ENCODE measurements at places on chromosomes 6 and 20. TPM values are rescaled to one million over a fixed set of nuclear protein-coding genes. Genes with fewer than 3 reads are reported as not detected.

DNA sequence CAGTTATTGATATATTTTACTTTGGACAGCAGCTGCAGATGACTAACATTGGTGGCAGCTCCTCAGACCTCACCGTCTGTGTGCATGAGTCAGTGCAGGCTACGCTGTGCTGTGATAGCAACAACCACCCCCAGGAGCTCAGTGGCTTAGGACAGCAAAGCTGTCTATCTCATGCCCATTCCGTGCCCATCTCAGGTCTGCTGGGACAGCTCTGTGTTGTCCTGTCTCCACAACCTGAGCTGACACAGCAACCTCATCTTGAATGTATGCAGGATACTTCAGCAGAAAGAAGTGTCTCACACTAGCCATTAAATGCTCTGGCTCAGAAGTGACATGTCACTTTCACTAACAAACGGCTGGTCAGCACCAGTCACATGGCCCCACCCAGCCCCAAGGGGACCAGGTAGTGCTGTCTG lies 47.7 kb downstream of the BANF2 start:
- no peak for DNase-seq

DNA sequence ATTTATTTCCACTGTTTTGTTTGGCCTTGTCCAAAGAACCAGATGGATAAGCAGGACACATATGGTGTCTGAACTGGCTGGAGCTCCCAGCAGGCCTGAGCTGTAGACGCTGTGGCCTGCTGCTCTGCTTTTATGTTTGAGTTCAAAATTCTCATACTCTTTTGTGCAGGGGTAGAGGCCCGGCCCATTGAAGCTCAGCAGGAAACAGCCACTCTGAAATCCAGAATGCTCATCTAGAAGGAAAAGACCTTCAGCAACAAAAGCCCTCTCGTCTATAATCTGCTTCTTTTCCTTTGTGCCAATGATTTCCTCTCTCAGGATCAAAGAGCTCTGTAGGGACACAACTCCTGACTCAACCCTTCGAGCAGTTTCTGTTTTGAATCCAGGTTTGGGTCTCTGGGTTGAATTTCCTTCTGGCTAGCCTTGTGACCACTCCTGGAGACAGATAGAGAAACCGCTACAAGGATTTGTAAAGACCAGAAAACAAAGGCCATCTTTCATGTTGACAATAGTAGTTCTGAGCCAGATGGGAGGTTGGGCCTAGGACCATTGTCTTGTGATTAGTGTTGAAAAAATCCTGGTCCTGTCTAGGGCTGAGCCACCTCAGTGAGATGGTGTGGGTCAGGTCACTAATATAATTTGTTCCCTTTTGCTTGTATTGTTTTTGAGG lies 446.7 kb downstream of the BCKDHB start:
- no peak for DNase-seq

DNA sequence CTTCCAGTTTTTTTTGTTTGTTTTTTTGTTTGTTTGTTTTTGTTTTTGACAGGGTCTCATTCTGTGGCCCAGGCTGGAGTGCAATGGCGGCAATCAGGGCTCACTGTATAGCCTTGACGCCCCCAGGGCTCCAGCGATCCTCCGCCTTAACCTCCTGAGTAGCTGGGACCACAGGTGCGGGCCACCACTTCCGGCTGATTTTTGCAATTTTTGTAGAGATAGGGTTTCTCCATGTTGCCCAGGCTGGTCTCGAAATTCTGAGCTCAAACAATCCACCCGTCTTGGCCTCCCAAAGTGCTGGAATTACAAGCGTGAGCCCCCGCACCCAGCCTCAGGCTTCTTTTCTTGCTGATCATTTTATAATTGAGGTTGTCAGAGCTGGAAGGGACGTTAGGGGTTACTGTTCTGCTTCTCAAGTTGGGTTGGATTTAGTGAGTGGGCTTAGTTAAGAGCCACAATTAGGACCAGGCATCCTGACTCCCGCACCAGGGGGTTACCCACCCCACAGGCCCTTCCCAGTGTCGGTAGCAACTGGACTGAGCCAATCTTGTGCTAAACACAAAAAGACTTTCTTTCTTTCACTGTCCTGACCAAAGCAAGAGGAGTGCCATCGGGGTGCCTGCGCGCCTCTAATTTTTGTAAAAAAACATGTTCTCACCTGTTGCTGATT lies 13.1 kb upstream of the ZSCAN9 start:
- DNase-seq = no peak

GRCh38 chr6:161351858-161352257 lies 78.0 kb upstream of the AGPAT4 start:
- DNase-seq = no peak

DNA sequence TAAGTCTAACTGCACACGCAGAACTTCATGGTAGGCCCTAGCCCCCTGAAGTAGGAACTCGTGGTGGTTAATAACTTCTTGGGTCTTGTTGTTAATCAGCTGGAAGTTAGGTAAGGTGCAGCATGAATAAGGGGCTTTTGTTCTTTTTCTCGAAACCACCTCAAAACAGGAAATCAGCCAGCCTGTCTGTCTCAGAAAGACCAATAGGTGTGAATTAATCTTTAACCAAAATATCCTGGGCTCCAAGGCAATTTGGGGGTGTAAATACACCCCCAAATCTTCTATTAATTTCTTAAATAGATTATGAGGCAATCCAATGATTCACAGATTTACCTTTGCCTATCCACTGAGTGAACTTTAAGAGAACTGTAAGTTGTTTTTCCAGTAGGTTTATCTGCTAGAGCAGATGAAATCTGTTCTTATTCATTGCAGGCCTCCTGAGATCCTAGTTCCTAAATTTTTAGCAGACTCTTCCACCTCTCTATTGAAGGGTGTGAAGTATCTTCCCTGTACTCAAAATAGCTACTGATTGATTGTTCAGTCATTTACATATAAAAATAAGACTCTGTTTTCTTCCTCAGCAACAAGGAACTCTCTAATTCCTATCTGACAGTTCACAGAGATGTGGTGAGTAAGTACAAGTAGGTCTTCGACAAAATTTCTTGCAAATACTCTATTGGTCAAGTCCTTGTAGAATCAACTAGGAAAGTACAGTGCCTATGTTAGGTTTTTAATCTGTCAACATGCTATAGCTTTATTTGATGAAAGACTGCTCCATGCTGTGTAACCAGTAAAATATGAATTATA lies 427.1 kb upstream of the NOX3 start:
- no peak for DNase-seq

DNA sequence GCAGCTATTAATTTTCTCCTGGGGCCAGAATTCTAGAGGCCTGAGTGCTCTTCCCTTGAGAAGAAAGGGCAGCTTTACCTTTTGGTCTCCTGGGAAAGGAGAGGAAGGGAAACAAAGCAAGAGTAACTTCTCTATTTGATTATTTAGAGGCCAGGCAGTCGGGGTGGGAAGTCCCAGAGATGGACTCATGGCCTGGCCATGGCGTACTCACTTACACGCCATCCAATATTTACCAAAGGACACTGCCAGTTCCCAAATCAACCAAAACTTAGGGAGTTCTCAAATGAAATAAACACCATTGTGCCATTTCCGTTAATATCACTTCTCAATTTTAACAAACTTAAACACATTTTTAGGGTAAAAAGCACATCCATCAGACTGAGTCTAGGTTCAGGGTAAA lies 76.6 kb downstream of the CDS2 start:
- no peak for DNase-seq

DNA sequence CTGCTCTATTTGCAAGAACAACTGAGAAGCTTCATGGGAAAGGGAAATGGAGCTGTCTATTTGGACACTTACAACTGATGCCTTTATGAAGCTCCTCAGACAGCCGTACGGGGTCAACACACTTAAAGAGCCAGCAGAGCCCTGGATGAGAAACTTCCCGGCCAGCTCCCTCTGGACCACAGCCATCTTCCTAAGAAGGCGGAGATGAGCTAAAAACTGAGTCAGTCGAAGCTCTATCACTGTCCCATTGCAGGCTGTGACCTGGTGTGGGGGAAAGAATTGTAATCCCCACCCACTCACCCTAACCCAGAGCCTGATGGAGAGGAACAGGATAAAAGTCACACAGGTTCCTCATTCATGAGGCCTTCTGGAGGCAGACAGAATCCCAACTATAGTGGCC lies 360.4 kb upstream of the JARID2 start:
- DNase-seq = no peak

- DNase-seq = peak; percentile 32
Measured at GRCh38 chr20:52410182-52410647, 218.6 kb upstream of the ZFP64 start.

- no peak for DNase-seq
Measured at GRCh38 chr6:1390133-1390945, 963 bp downstream of the FOXF2 start.

DNA sequence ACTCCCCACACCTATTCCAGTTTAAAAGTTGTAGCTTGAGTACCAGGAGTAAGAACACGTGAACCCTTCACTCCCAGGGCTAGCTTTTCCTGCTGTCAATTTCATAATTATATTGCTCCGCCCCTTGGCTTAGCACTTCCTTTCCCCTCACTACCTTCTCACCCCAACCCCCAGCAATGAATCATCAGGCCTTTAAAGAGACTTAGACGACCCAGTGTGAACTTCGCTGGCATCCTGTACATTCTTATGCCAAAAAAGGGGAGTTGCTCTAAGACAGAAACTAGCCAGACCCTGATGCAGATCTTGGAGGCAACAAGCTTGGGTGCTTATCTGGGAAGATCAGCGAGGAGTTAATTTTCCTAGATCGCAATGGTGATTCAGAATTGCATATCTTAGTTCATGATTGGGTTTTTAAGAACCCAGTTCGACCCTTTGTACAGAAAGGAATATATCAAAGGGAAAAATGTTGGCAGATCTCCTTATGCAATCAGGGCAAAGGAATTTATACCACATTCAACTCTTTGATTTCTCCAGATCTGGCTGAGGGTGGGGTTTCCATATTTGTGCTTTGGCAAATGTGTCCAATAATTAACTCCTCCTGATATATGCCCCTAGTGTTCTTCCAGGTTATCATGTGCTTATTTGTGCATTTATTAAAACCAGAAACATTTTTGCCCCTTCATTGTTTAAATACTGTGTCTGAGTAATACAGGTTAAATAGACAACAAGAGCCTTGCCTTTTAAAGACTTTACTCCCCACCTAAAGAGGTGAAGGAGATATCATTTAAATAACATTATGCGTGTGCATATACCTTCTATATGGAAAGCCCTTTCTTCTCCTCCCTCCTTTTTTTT lies 8.1 kb upstream of the ATXN1 start:
- peak; percentile 66 for DNase-seq

DNA sequence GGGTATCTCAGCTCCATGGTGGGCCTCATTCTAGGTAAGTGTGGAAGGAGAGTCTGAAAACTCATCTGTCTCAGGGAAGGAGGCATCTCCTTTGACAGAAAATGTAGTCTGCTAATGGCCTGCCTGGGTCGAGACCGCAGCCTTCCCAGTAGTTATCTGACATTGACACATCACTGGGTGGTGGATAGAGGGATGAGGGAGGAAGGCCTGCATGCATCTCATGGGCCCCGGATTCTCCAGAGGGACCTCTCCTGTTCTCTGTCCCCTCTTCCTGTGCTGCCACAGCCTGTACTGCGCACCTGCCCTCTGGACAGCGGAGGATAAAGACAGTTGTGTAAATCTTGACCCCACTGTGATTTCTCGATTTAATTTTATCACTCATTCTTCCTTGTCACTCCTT lies 4.7 kb downstream of the PCMTD2 start:
- DNase-seq = no peak

DNA sequence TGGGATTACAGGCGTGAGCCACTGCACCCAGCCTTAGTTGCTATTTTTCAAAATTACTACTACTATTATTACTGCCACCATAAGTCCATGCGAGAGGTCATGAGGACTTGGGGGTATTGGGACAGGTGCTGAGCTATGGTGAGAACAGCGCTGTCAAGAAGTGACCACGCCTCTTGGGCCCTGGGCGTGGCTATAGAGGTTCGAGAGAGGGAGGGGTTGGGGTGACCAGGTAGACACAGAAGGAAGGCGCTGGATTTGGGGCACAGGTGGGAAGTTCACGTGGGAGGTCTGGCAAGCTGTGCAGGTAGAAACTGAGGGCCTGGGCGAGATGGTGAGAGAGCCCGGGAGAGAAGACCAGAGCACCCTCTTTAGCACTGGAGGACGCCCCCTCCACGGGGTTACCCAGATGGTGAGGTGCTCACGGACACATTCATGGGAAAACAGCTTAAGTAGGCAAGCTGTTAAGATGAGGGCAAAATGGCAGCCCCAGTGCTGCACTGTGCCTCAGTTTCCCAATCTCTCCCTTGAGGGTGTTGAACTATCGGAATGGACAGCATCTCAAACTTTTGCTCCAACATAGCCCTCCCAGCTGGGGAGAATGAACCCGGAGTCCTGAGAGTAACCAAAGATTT lies 61.0 kb downstream of the RAB44 start:
- DNase-seq = no peak

DNA sequence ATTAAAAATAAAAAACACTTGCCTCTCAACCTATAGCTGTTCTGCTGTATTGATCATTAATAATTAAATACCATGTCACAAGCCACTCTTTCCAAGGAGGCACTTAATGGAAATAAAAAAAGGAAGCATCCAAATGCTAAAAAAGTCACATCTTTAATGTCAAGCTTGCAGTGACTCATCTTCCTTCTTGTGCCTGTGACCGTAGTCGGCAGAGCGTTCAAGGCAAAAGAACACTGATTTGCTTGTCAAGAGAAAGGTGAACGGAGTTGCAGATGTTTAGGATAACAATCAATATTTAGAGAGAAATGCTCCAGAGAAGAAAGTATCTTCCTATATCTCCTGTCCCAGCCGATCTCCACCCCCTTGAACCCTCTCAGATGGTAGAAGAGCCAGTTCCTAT lies 341.0 kb upstream of the OPRM1 start:
- DNase-seq = no peak

DNA sequence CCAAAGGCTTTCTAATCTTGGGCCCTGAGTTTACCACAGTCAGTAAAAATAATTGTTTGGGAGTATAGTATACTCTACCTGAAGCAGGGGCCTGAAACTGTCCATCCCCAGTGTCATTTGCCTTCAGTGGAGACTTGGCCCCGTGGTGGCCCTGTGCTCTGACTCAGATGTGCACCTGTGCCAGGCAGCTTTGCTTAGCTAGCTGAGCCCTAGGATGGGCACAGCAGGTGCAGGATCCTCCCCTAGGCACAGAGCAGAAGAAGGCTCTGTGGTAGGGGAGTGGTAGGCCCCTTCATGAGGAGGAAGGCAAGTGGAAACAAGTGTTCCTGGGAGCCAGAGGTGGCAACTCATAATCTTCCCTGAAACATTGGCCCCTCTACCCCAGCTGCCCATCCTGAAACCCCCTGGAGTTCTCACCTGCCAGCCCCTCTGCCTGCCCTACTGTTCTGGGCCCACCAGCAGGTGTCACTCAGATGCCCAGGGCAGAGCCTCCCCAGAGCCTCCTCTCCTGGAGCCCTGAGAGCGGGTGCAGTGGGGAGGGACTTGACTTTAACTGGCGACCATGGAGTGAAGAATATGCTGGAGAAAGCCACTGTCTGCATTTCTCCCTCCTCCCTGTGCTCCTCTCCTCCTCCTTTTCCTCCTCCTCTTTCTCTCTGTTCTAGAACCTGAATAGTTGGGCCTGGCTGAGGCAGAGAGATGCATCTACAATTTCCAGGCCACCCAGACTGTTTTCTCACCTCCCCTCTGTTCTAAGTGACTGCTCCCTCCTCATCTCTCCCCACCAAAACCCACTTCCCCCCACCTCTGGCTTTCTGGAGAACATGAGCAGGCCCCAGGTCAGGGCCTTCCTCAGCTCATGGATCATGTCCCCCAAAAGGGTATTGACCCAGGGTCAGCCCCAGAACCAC lies 2.9 kb downstream of the CPNE5 start:
- no peak for DNase-seq

- DNase-seq = no peak
Measured at GRCh38 chr6:4319981-4320683, 184.8 kb upstream of the ECI2 start.

The IL17A gene
- not detected for total RNA-seq

The IL17F gene
- total RNA-seq = not detected

The ZSWIM3 gene
- total RNA-seq = 6.3 TPM

The PRDM1 gene
- total RNA-seq = 52.3 TPM

The TSBP1 gene
- total RNA-seq = not detected

The FRK gene
- total RNA-seq = 0.05 TPM

Data from activated T-helper 2 cell treated with anti-CD3 and anti-CD28 coated beads, Interferon-gamma antibody, Interleukin-2, Interleukin-4, amounts not matched to agents 10 μg/mL and 5 μg/mL and 100 μg/mL, durations not matched to agents 14 hours and 24 hours and 36 hours (primary cell).